H1 (cell line): ENCODE measurements at places on chromosomes 5 and 9.

- DNase-seq = no peak
These were observed 1.9 kb upstream of the TRIM32 start for GRCh38 chr9:116685166-116685565.

DNA sequence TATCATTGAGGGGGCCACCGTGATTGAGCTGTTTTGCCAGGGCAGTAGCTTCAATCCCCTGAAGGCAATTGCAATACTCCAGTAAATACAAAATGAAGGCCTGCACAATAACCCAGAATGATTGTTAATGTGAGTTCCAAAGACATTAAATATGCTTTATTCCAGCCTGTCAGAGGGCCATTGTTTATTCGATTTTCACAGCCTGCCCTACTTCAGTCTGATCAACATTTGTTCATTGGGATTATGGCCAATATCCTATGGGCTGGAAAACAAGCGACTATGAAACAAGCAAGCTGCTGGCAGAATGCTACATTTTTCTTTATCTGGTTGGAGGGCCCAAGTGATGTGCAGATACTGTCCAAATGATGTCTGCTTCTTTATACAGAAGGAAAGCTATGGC lies 543.1 kb downstream of the TLE1 start:
- no peak for DNase-seq

DNA sequence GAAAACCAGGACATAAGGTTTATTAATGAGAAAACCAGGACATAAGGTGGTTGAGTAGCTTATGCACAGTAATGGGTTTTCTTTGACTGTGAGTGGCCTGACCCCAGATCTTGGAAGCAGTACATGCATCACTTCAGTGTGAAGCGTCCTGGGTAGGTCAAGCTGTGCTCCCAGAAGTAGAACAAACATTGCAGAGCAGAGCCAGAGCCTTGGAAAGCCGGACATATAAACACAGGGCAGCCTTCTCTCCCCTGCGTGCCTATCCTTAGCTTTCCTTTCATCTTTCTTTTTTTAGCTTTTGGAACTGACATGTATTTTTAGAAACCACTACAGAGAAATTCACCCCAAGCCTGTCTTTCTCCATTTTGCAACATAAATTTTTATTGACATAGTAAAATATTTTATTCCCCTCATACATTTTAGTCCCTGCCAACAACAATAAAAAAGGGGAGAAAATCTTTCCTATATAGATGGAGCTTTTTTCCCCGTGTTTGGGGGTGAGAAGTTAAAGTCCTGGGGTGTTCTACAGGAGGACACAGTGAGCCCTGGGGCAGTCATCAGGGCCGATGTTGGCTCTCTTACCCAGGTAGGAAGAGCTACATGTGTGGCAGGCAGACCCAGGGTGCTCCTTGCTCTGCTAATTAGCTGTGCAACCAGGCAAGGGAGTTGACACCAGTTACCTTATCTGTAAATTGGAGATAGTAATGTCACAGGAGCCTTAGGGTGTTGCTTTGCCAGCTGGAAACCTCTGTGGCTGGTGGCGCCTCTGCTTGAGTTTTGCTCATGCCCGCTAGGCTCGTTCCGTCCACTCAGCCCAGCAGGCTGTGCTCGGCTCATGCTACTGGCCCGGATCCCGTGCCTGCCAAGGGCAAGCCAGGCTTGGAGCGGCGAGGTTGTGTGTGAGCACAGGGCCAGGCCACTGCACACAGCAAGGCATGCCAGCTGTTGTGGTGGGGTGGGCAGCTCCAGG lies 389.6 kb downstream of the KDM4C start:
- DNase-seq = no peak

DNA sequence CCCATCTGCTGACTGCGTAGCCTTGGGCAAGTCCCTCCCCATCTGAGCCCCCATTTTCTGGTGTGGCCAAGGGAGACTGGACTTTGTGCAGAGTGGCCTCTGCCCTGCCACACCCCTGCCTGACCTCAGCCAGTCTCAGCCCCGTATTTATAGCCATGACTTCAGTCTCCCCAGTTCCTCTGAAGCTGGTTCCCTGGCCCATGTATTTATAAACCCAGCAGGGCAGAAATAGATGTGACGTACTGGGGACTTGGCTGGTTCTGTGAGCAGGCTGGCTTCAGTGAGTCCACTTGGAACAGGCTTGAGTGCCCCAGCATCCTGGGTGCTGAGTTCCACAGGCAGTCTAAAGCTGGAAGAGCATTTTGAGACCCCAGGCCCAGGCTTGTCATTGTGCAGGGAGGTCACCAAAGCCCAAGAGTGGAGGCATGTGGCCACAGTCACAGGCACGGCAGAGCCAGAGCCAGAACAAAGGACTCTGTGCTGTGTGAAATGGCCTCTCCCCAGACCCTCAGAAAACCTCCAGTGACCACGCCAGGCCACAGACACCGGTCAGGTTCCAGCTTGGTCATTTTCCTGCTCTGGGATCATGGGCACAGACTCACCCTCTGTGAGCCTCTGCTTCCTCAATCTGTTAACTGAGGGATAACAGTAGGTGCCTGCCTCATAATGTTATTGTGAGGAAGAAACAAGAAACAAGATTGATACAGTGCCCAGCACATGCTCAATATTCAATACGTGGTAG lies 30.4 kb upstream of the SYNPO start:
- DNase-seq = no peak

GRCh38 chr5:58640011-58640410 lies 57.1 kb downstream of the RAB3C start:
- no peak for DNase-seq

DNA sequence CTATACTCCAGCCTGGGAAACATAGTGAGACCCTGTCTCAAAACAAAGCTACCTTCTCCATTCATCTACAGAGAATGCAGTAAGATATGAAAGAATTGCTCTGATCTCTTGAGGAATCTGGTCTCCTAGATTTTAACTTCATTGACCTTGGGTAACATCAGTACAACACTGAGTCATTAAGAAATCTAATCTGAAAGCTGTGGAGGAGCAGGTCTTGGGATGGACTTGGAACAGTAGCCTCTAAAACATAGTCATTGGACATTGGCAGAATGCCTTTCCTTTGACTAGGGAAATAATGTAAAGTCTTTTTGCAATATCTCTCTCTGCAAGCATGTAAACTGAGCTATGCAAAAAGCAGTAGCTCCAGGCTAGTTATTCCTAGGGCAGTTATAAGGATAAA lies 58.1 kb downstream of the KCNN2 start:
- DNase-seq = no peak

- no peak for DNase-seq
These were observed 71.5 kb downstream of the PSMB7 start for GRCh38 chr9:124343533-124344290.
